ENCODE measurements at places on chromosomes 11 and 22. TPM values are rescaled to one million over a fixed set of nuclear protein-coding genes. Genes with fewer than 3 reads are reported as not detected.

The BRSK2 gene
- total RNA-seq: 0.18 TPM

The C11orf54 gene
- 184 TPM for total RNA-seq

The OR8D4 gene
- not detected for total RNA-seq

The CHRM1 gene
- not detected for total RNA-seq

The UBQLN3 gene
- total RNA-seq: not detected

The TUB gene
- total RNA-seq: 1.2 TPM

The OR2AT4 gene
- not detected for total RNA-seq

The IGLL1 gene
- total RNA-seq: not detected

The C11orf86 gene
- not detected for total RNA-seq

The CNIH2 gene
- total RNA-seq: 0.13 TPM

The TTLL1 gene
- 0.65 TPM for total RNA-seq

The SNX32 gene
- total RNA-seq: not detected

The FOLR2 gene
- total RNA-seq: 5.8 TPM

The DBX1 gene
- total RNA-seq: not detected

The OR8G1 gene
- not detected for total RNA-seq

All from left lobe of liver (tissue), 2 donors.